ENCODE measurements at places on chromosomes 2 and 18.
A peak's percentile ranks its signal among the peaks of the same experiment; 100 is the strongest.

GRCh38 chr2:119062652-119063051 lies 95.9 kb downstream of the C1QL2 start:
- DNase-seq, result no peak

GRCh38 chr18:79527656-79528315 lies 132.1 kb downstream of the NFATC1 start:
- DNase-seq, result no peak

- no peak for DNase-seq
Measured at GRCh38 chr2:129460299-129461198, 518.9 kb upstream of the RAB6C start.

GRCh38 chr2:159077869-159078268 lies 109.4 kb downstream of the TANC1 start:
- no peak for DNase-seq

DNA sequence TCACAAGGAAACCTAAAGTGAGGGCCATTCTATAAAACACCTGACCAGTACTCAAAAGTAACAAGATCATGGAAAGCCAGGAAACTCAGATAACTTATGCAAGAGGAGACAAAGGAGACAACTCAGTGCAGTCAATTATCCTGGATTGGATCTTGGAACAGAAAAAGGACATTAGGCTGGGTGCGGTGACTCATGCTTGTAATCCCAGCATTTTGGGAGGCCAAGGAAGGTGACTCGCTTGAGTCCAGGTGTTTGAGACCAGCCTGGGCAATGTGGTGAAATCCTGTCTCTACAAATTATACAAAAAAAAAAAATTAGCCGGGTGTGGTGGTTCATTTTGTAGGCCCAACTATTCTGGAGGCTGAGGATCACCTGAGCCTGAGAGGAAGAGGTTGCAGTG lies 424.5 kb upstream of the SPRED2 start:
- DNase-seq, result no peak

- DNase-seq, result no peak
Measured at GRCh38 chr2:140410695-140411094, 1630.5 kb upstream of the NXPH2 start.

- peak; percentile 94 for DNase-seq
Measured at GRCh38 chr2:183010112-183010511, 28.1 kb downstream of the NCKAP1 start.

DNA sequence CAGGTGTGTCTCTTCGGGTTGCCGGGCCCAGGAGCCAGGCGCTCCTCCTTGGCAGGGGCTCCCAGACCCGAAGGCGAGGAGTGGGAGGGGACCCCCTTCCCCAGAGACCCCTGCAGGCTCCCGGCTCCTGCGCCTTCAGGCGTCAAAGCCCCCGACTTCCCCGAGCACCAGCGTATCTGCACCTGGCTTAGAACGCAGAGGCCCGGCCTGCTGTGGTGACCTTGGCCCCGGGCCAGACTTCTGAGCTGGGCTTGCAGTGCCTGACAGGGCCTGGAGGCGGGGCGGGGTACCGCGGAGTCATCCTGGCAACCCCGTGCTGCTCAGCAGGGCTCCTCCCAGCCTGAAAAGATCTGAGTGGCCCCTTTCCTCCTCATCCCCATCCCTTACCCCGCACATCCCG lies 27.0 kb downstream of the SKA1 start:
- peak; percentile 31 for DNase-seq

GRCh38 chr2:119106301-119106897 lies 52.2 kb downstream of the C1QL2 start:
- peak; percentile 27 for DNase-seq

DNA sequence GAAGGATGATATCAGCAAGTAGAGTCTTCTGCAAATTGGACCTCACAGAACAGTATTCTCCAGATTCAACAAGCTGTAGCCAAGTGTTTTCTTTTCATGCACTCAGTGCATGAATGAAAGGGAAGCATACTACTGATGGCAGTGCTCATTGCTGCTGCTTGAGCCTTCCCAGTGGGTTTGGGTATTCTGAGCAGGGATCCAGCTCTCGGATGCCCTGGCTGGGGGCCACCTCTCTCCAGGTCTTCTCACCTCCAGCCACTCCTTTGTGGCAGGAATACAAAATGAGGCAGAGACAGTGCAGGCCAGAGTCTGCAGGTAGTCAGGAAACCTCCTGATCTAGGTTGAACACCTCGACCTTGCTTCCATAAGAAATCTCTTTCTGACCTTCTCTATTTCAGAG lies 390.4 kb upstream of the CELF4 start:
- DNase-seq, result no peak

DNA sequence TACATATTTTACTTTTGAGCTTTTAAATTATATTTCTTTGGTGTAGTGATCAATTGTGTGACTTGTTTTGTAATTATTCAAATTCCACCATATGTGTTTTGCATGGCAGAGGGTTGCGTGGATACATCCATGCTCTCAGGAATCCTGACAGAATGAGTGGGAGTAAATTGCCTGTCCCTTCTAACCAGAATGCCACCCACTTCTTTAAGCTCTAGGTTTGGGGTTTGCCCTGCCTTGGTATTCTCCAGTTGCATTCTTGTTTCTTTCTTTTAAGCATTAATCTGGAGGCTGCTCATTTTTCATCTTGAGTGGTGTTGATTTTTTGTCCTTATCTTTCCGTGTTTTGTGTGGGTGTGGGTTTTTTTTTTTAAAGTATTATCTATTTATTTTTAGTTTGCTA lies 360.0 kb downstream of the PTPRM start:
- no peak for DNase-seq

GRCh38 chr2:69776886-69777785 lies 35.2 kb downstream of the ANXA4 start:
- DNase-seq, result no peak

- no peak for DNase-seq
Measured at GRCh38 chr2:211930331-211930730, 608.3 kb downstream of the ERBB4 start.
